NCI-H2171 (cell line): ENCODE measurements at places on chromosomes 5 and 9.

DNA sequence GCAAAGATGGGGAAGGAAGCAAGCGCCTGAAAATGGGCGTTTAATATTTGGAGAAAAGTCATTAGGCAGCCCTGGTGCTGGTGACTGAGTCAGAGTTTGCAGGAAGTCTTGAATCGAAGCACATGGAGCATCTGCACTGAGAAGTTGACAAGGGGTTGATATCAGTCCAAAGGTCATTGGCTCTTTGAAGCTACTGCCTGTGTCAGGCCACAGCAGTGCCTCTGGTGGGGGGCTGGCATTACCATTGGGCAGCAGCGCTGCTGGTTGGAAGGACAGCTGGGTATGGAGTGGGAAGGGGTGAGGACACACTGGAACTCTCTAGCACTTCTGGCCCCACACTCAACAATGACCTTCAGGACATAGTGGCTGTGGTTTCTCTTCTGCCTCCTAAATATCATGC is 150.4 kb upstream of the ERCC6L2 start:
- no peak for DNase-seq

DNA sequence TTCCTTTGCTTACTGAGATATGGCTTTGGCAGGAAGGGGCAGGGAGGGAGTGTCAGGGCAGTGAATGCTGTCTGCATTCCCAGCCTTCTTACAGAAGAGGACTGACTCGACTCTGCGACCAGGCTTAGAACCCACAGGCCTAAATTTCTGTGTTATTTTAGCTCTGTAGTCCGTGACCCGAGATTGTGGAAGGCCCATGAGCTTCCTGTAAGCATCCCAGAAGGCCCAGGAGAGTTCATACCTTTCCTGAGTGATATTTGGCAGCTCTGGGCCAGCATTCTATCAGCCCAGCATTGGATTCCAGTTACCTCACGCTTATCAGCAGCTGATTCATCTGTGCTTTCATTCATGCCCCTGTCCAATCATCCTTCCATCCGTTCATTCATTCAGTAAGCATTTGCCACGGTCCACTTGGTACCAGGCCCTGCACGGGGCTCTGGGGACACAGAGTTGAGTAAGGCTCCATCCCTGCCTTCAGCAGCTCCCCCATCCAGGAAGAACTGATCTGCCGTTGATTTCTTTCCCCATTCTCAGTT is 28.2 kb upstream of the RPL26L1 start:
- no peak for DNase-seq

DNA sequence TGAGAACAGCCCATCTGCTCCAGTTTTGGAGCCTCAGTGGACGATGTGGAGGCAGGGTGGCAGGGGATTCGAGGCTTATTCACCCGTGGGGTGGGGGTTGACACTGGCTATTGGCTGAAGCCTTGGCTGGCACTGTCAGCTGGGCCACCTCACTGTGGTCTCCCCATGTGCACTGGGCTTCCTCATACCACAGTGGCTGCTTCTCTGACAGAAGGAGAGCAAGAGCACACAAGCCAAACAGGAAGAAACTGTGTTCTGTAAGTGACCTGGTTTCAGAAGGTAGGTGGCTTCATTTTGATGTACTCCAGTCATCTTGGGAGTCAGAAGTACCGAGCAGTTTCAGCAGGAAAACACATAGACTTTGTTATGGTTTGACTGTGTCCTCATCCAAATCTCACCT is 24.7 kb upstream of the CTNND2 start:
- DNase-seq, result no peak

- DNase-seq, result no peak
Observed at GRCh38 chr5:143882520-143882919, 70.6 kb downstream of the HMHB1 start.

- DNase-seq, result no peak
Observed at GRCh38 chr5:112002376-112002775, 245.4 kb upstream of the NREP start.

DNA sequence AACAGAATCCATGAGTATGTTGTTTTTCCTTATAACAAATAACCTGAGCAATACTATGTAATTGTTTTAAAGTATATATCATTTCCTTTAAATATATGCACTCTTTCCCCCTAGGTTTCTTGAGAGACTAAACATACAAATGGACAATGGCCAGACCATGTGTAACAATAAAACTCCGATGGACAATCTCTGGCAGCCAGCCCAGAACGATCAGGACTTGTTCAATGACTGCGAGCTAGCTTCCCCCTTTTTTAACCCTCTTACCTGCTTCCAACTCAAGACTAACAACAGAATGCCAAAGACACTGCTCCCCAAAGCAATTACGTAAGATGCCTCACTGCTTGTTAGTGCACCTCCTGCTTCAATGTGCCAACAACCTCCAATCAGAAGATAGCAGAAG is 94.9 kb downstream of the HTR4 start:
- no peak for DNase-seq

GRCh38 chr5:170173227-170173626 is 59.6 kb upstream of the C5orf58 start:
- DNase-seq, result no peak

DNA sequence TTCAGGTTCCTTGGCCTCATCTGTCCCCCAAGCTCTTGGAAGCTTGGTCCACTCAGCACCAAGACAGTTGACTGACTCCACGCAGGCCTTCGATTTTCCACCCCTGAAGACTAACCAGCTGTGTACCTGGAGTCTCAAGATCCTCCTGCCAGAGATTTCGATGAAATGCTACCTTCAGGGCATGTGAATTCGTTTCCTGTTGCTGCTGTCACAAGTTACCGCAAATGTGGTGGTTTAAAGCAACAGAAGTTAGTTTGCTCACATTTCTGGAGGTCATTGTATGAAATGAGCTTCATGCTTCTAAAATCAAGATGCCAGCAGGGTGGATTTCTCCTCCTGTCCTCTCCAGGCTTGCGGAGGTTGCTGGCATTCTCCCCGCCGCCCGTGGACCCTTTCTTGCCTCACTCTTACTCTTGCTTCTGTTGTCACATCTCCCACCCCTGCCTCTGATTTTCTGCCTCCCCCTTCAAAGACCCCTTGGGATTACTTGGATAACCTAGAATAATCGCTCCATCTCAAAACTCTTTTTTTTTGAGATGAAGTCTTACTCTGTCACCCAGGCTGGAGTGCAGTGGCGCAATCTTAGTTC is 27.6 kb upstream of the RETREG1 start:
- DNase-seq, result no peak

GRCh38 chr9:95167998-95168397 is 149.5 kb downstream of the FANCC start:
- no peak for DNase-seq

GRCh38 chr9:93200989-93201334 is 17.0 kb downstream of the WNK2 start:
- DNase-seq, result no peak

- DNase-seq, result no peak
Observed at GRCh38 chr5:147037515-147038205, 159.1 kb upstream of the PPP2R2B start.

GRCh38 chr9:95857124-95857523 is 18.4 kb upstream of the ERCC6L2 start:
- DNase-seq, result peak; percentile 84
